ENCODE measurements at places on chromosomes 13 and 19.
A peak's percentile ranks its signal among the peaks of the same experiment; 100 is the strongest.

GRCh38 chr13:79346300-79346914 is 59.6 kb downstream of the RBM26 start:
- DNase-seq = no peak

DNA sequence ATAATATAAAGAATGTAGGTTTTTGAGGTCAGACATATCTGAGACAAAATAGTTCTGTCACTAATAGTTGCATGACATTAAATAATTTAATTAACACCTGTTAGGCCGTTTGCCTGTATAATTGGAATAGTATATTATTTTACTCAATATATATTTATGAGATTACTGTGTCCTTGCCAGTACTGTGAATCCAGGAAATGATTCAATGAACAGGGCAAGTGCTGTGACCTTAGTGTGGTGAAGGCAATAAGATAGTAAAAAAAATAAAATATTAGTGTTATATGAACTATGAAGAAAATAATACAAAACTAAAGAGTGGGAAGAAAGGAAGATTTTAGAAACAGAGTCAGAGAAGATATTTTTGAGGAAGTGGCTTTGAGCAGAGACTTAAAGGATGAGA is 403.7 kb downstream of the PCDH9 start:
- DNase-seq = no peak

DNA sequence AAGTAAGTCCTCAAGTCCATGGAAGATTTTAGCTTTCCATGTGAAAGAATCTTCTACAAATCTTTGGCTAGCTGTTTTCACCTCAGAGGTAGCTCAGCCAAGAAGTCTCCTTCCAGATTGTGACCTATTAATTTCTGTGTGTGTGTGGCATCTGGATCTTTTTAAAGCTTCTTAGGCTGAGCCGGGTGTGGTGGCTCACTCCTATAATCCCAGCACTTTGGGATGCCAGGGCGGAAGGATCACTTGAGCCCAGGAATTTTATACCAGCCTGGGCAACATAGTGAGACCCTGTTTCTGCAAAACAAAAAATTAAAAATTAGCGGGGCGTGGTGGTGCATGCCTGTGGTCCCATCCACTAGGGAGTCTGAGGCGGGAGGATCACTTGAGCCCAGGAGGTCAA is 13.4 kb upstream of the SLC44A2 start:
- DNase-seq = no peak

DNA sequence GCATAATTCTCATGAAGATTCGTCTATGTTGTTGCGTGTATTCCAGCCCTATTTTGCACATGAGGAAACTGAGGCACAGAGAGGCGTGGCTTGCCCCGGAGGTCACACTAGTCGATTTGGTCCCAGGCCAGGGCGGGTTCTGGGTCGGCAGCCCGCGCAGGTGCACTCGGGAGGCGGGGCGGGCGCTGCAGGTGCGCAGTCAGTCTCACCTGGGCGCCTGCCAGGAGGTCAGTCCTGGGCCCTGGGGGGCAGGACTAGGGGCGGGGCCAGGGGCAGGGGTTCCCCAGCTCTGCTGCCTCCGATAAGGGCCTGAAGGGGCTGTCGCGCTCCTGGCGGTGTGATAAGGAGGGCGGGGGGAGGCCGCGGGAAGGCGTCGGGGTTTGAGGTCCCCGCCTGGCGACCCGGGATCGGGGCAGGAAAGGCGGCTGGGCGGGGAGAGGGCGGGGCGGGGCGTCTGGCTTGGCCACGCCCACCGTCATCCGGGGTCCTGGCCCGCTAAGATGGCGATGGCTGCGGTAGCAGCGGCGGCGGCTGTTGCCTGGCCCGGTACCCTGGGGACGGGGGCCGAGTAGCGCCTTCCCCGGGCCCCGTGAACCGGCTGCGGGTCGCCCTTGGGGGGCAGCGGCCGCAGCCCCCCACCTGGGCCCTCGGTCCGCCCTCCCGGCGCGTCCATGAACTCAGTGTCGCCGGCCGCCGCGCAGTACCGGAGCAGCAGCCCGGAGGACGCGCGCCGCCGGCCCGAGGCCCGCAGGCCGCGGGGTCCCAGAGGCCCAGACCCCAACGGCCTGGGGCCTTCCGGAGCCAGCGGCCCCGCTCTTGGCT is at the start of gene ATG4D:
Gene ATG4D (plus strand): TSS at position 485 of the 822 bp plus-strand sequence. CDS start 187 bp downstream, at position 672.
- peak; percentile 86 for DNase-seq

- DNase-seq = no peak
These were observed 22.1 kb downstream of the MYO9B start for GRCh38 chr19:17097593-17098126.

- peak; percentile 77 for DNase-seq
These were observed at the start of gene RHPN2 for GRCh38 chr19:33064792-33065550. Gene RHPN2, minus strand, starts transcription at chr19:33064888. Its CDS starts 36 bp downstream, at chr19:33064852.

DNA sequence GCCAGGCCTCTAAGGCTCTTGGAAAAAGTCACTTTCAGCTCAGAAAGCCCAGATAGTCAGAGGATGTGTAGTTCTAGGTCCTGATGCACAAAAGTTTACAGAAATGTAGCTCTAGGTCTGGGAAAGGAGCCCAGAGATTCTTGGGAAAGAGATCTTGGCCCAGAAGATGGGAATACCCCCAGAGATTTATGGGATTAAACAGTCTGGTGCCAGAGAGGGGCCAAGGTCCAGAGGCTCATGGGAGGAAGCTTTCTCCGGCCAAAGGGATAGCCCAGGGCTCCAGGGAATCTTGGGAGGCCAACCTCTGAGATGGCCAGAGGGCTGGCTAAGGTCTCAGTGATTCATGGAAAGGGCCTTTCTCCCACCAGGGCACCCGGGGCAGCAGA is 15.2 kb downstream of the BCAT2 start:
- no peak for DNase-seq

- DNase-seq = no peak
These were observed 28.6 kb downstream of the RFXAP start for GRCh38 chr13:36847606-36848005.

GRCh38 chr19:294946-295686 is 3.9 kb upstream of the PLPP2 start:
- no peak for DNase-seq

DNA sequence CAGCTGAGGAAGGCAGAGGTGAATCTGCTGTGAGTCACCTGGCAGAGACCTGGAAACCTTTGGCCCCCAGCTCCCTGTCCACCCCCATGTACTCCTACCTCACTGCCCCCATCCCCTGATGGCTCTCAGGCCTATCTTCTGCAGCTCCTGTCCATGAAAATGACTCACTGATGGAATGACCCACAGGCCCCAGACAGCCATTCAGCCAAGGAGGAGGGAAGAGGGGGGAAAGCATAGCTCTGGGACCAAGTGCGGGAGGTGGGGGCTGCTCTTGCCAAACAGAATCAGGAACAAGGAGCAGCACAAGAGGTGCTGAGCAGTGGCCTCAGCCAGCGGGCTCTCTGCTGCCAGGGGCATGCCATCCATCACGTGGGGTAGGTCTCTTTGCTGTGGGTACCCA is 111.4 kb upstream of the C1QTNF9B start:
- DNase-seq = no peak

DNA sequence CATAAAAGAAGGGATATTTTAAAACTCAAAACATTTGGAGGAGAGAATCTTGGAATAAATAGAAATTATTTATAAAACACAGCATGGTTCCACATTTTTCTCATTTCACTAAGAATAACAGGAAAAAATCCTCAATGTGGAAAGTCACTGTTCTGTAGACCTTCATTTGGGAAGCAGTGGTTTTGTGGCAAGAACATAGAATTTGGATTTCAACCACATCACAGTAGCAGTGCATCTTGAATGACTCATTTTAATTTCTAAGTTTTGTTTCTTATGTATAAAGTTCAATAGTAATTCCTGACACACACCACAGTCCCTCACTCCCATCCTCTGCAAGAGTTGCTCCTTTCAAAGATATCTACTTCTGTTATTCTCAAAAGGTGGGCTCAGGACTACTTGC is 264.0 kb downstream of the ENOX1 start:
- DNase-seq = no peak

GRCh38 chr13:67139551-67139950 is 90.6 kb downstream of the PCDH9 start:
- no peak for DNase-seq

DNA sequence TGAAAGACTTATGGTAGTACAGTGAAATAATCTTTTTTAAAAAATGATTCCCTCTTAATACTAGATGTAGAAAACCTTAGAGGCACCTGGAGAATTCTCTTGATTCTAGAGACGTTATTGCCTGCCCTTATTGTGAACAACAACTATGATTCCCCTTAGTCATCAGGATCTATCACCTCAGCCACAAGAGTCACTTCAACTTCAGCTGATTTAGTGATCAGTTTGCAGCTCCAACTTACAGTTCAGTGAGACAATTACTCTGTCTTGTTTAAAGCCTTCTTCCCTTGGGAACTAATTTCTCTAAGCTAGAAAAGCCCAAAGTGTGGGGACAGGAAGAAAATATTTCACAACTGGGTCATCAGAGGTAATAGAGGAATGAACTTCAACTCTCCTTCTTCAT is 254.3 kb upstream of the SLITRK1 start:
- DNase-seq = no peak

GRCh38 chr13:106986687-106987426 is 418.9 kb upstream of the ARGLU1 start:
- no peak for DNase-seq

All from right hindlimb (tissue), 1 donor.